ENCODE measurements at places on chromosomes 1 and 21.

- DNase-seq: no peak
Observed at GRCh38 chr1:225765982-225766674, 11.5 kb upstream of the SRP9 start.

DNA sequence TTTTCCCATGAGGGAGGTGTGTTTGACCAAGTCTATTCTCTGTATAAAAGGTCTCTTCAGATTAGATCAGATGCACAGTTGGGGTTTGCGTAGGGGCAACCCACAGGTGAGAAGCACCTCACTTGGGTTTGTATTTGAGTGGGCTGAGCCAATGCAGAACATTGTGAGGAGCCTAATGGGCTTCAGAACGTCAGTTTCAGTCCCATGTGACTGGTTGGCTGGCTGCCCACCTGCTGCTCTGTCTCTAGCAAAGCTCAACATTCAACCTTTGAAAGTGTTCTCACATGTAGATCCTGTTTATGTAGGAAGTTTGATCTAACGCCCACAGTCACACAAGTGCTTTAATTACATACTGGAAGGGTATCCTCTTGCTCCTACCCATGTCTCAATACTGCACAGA lies 105.5 kb downstream of the FASLG start:
- DNase-seq: peak; percentile 23

DNA sequence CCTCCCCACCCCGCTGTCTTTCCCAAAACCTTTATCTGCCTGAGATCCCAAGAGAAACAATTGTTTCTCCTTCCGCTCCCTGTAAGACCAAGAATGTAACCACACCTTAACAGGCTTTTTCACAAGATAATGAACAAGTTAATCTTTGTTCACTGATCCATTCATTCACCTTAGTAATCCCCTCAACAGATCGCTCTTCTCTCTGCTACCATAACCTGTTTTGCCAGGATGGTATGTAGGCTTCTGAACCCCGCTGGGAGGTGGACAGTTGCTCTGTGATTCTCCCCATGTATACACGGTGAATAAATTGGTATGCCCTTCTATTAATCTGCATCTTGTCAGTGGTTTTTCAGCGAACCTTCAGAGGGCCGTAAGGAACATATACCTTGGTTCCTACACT lies 18.7 kb upstream of the RGSL1 start:
- no peak for DNase-seq

GRCh38 chr1:53365437-53366063 lies 37.7 kb upstream of the LRP8 start:
- peak; percentile 46 for DNase-seq

Measured in adrenal gland (tissue), 19 donors.